ENCODE measurements at places on chromosomes 13 and 19.

- no peak for DNase-seq
These were observed 15.4 kb upstream of the METTL21C start for GRCh38 chr13:102710261-102710679.

GRCh38 chr13:113506025-113506685 is 15.6 kb upstream of the DCUN1D2 start:
- DNase-seq: no peak

- DNase-seq: no peak
These were observed 57.4 kb downstream of the ATP11A start for GRCh38 chr13:112747256-112747655.

- no peak for DNase-seq
These were observed 40.7 kb upstream of the SPATA13 start for GRCh38 chr13:24119626-24120508.

- DNase-seq: no peak
These were observed 940 bp upstream of the DCUN1D2 start for GRCh38 chr13:113491418-113491883.

DNA sequence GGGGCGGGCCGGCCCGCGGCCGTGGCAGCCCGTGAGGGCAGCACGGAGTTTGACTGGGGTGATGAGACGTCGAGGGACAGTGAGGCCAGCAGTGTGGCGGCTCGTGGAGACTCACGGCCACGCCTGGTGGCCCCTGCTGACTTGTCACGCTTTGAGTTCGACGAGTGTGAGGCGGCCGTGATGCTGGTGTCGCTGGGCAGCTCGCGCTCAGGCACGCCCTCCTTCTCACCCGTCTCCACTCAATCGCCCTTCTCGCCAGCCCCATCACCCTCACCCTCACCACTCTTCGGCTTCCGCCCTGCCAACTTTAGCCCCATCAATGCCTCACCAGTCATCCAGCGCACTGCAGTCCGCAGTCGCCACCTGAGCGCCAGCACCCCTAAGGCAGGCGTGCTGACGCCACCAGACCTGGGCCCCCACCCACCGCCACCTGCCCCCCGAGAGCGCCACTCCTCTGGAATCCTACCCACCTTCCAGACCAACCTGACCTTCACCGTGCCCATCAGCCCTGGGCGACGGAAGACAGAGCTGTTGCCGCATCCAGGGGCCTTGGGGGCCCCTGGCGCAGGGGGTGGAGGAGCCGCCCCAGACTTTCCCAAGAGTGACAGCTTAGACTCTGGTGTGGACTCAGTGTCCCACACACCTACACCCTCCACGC is 4.5 kb downstream of the CIC start:
- no peak for DNase-seq

- DNase-seq: no peak
These were observed 20.7 kb upstream of the TPT1 start for GRCh38 chr13:45361596-45362206.

GRCh38 chr13:46559272-46559805 is 6.4 kb downstream of the LRCH1 start:
- DNase-seq: no peak

GRCh38 chr13:20711301-20712044 is 8.0 kb downstream of the IL17D start:
- no peak for DNase-seq

GRCh38 chr13:32419862-32420261 is 8.1 kb downstream of the N4BP2L1 start:
- no peak for DNase-seq

- DNase-seq: no peak
These were observed 29.0 kb downstream of the RANBP3 start for GRCh38 chr19:5948752-5949564.

GRCh38 chr19:2608602-2608922 is 93.9 kb downstream of the GNG7 start:
- DNase-seq: no peak

DNA sequence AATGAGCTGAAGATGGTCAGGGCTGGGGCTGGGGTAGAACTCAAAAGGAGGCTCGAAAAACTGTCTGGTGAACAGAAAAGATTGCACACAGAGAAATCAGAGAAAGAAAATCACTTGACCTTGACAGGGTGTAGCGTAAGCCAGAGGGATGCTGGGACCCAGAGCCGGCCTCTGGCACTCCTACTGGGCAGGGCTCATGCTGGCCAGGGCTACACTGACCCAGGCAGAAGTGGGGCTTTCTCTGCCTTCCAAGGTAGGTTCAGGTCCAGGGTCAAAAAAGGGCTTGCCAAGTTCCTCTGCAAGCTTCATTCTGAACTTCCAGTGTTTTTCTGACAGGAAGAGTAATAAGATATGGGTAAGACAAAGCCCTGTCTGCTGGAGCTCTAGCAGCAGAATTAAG is 56.2 kb downstream of the LATS2 start:
- no peak for DNase-seq

GRCh38 chr19:37966211-37966661 is 59.2 kb downstream of the SIPA1L3 start:
- DNase-seq: no peak

GRCh38 chr19:43544077-43544476 is 11.1 kb downstream of the ZNF575 start:
- DNase-seq: no peak

DNA sequence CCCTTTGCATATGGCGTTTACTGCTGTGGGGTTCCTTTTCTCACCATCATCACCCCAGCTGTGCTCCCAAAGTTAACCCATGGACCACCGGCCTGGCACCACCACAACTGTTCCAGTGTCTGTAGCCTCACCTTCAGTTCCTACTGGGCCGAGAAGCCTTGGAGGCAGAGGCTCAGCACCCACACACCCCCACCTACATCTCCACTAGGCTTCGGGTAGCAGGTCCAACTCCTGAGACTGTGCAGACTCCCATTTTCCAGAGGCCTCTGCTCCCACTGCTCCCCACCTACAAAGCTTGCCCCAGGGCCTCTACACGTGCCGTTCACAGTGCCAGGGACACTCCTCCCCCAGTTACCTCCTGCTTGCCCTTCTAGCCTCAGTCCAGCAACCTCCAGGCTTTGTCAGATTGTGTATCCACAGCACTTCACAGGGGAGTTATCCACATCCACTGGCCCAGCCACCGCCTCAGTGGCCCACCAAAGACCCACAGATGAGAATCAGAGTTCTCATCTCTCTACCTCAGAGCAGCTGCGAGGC is 14.1 kb downstream of the SLC27A5 start:
- no peak for DNase-seq

- DNase-seq: peak; percentile 53
These were observed 246.1 kb downstream of the DCT start for GRCh38 chr13:94233401-94233800.

- no peak for DNase-seq
These were observed 22.3 kb downstream of the IRS2 start for GRCh38 chr13:109764045-109764444.

DNA sequence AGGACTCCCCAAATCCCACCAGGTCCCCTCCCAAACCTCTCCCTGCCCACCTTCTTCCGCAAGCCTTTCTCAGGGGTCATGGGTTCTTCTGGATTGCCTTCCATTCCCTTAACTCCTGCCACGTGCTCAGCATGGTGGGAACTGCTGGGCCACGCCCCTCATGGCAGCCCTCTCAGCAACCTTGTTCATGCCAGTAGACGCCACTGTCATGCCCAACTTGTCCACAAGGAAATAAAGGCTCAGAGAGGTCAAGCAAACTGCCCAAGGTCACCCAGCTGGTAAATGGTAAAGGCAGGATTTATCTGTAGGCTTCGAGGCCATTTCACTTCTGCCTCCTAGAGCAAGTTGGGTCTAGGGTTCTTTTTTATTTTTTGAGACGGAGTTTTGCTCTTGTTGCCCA is 10.9 kb downstream of the PRAM1 start:
- DNase-seq: no peak

- DNase-seq: no peak
These were observed 630 bp downstream of the PNPLA6 start for GRCh38 chr19:7535998-7536695.

- no peak for DNase-seq
These were observed 8.2 kb upstream of the ZNF431 start for GRCh38 chr19:21133633-21134032.

DNA sequence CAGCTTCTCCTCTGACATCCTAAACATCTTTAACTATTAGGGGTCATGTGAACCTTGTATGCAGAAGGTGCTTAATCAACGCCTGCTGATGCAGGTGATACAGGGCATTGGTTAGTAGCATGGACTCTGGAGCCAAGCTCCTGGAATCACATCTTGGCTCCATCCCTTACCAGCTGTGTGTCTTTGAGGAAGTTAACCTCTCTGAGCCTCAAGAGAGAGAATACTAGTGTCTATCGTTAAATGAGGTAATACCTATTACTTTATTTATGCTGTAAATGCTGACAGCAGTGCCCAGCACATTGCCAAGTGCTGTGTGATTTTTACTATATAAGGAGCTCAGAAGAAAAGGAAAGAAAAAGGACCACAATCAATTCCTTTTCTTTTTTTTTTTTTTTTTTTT is 11.2 kb upstream of the SELENOW start:
- DNase-seq: no peak

DNA sequence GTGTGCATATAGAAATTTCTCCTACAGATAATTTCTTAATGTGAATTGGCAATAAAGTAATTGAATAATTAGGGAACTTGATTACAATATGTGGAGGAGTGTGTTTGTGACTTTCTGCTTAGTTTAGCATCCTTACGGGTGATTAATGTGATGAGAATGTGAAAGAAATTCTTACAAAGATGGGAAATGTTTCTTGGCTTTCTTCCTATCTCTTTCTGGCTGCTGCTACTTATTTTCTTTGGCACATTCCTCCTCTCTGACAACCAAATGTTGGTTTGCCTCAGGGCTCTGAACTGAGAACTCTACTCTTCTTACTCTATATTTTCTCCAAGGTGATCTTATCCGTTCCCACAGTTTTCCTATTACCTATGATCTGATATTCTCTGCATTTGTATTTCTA is 300.1 kb downstream of the TBC1D4 start:
- no peak for DNase-seq

- no peak for DNase-seq
These were observed 32.2 kb downstream of the COG3 start for GRCh38 chr13:45496942-45497341.

- DNase-seq: no peak
These were observed 52.1 kb downstream of the MYO9B start for GRCh38 chr19:17127671-17128070.

DNA sequence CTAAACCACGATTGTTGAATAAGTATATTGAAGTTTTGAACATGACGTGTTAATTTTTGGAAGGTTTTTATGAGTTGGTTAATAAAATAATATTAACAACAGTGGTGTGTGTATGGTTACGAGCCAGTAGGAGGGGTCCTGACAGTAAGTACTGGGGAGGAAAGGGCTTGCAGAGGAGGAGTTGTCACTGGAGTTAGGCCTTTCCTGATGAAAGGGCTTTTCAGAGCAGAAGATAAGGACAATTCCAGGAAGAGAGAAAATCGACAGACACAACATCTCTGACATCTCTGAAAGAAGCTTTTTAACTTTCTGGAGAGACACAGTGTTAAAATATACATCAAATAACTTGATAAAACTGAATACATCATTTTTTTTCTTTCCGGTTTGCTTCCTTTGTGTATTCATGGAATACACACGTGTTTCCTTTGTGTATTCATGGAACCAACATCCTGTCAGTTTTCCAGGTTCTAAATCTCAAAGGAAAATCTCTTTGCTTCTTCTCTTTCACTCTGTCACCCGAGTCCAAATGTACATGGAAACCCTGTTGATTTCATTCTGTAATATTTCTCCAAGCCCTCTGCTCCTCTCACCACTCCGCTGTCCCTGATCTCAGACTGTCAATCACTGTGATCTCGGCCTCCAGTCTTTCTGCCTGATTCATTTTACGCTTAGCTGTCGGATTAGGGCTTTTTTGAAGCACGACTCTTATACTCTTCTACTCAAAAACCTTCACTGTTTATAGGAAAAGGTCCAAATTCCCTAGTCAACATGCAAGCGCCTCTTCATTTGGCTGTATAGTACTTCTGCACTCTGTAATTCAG is 374.4 kb downstream of the DLEU7 start:
- DNase-seq: no peak

GRCh38 chr13:39767791-39768517 is 112.5 kb downstream of the COG6 start:
- DNase-seq: no peak

DNA sequence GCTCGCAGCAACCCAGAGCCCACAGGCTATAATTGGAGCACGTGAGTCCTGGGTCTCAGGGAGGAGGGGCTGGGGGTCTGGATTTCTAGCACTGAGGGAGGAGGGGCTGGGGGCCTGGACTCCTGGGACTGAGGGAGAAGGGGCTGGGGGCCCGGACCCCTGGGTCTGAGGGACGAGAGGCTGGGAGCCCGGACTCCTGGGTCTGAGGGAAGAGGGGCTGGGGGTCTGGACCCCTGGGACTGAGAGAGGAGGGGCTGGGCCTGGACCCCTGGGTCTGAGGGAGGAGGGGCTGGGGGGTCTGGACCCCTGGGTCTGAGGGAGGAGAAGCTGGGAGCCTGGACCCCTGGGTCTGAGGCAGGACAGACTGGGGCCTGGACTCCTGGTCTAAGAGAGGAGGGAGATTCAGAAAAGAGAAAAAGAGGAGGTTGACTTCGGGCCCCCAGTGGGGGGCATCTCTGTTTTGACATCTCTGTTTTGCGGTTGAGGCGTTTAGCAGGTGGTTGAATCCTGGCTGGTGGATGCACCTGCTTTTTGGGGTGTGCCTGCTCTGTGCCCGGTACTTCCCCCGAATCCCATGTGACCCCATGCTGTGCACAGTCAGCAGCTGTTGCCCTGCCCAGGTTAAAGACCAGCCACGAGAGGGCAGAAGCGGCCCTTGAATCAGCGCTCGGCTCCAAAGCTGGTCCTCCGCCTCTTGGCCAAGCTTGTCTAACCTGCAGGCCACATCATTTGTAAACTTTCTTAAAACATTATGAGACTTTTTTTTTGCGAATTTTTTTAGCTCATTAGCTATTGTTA is 10.5 kb downstream of the PVR start:
- no peak for DNase-seq

DNA sequence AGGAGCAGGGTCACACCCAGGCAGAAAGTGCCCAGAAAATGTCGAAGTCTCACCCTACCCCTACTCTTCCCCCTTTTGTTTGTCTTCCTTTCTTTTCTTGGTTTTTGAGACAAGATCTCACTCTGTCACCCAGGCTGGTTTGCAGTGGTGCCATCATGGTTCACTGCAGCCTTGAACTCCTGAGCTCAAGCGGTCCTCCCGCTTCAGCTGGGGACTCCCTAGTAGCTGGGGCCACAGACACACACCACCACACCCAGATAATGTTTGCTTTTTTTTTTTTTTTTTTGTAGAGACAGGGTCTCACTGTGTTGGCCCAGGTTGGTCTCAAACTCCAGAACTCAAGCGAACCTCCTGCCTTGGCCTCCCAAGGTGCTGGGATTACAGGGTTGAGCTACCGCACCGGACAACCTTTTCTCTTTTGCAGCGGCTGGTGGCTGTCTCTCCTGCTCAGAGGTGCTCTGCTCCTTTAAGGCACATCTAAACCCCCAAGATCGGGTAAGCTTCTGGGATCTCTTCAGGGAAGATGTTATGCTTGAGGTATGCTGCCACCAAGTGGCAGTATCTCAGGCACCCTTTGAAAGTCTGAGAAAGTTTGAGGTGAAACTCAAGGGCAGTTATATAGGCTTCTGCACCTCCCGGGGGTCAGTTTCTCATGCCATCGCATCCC is 22.4 kb upstream of the EBI3 start:
- no peak for DNase-seq

DNA sequence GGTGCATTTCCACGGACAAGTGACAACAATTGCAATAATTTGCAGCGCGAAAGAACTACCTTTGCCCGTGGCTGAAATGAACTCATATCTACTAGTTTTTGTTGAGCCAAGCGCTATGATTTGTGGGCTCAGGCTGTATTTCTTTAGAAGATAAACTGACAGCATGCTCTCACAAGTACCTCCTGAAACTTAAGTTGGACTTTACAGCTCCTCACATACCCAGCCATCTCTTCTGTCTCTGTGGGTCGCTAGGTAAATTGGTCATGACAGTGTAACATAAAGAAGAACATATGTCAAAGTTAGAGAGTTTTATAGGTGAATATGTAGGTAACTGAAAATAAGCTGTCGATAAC is 839 bp downstream of the COG6 start:
- DNase-seq: no peak
